AG09309 (cell line): ENCODE measurements at places on chromosomes 12 and 14.

GRCh38 chr14:51082349-51082748, 12.6 kb downstream of the TRIM9 start:
- DNase-seq: peak; percentile 66

DNA sequence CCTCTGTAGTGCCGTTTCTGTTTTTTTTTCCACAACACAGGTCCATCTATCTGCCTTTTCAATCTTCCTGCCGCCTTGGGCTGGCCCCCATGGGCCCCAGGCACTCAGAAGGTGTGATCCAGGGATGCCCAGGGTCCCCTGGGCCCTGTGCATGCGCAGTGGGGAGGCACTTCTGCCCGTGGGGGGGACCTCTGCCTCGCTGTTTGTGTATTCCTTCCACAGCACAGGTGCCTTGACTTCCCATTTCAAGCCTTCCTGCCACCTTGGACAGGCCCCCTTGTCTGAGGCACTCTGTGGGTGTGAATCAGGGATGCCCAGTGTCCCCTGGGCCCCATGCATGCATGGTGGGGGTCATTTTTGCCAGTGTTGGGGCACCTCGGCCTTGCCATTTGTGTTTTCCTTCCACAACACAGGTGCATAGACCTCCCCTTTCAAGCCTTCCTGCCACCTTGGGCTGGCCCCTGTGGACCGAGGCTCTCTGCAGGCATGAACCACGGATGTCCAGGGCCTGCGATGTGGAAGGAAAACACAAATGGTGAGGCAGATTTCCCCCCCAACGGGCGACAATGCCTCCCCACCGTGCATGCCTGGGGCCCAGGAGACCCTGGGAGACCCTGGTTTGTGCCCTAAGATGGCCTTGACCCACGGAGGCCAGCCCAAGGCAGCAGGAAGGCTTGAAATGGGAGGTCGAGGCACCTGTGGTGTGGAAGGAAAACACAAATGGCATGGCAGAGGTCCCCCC, 366.5 kb downstream of the ALG10 start:
- no peak for DNase-seq

- DNase-seq: no peak
Observed at GRCh38 chr12:96829354-96829753, 77.7 kb upstream of the NEDD1 start.

DNA sequence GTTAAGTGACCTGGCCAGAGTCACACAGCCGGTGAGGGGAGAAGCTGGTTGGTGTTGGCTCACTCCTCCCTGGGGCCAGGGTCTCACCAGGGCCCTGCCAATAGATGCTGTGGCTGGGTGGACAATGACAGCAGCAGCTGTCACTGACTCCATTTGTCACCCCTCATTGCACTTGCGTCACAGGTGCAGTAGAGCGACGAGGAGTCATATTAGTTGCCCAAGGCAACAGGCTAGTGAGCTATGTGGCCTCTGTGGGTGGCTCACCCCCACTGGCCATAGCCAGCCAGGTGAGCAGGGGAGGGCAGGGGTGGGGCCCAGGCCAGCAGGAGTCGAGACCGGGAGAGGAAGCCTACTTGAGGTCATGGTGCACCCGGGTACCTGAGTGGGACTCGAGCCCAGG, 9.7 kb downstream of the SLC25A47 start:
- no peak for DNase-seq

DNA sequence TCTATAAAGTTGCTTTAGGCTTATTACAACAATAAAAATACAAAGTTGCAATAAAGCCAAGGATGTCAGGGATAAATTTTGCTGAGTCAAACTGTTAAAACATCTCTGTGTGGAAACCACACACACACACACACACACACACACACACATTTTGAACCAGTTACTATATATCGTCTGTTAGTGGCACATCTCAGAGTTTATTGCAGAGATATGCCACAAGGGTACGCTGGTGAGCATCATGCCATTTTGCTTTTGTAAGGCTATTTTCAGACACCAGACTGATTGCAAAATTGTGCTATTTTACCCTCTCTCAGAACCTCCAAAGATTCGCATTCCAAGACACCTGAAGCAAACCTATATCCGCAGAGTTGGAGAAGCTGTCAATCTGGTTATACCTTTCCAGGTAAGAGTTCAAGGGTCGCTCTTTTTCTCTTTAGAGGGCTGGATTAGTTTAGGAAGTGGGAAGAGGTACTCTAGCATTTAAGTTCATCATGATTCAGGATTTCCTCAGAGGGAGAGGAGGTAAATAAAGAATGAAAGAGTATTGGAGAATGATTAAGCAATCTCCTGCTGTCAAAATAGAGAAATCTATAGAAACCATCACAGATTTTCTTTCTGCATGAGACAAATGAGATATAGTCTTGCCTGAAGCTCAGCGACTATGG, 27.3 kb upstream of the CHPT1 start:
- DNase-seq: peak; percentile 29

- no peak for DNase-seq
Observed at GRCh38 chr14:102092806-102093205, 6.0 kb upstream of the HSP90AA1 start.

GRCh38 chr12:68180792-68181744, 21.5 kb upstream of the IFNG start:
- no peak for DNase-seq

DNA sequence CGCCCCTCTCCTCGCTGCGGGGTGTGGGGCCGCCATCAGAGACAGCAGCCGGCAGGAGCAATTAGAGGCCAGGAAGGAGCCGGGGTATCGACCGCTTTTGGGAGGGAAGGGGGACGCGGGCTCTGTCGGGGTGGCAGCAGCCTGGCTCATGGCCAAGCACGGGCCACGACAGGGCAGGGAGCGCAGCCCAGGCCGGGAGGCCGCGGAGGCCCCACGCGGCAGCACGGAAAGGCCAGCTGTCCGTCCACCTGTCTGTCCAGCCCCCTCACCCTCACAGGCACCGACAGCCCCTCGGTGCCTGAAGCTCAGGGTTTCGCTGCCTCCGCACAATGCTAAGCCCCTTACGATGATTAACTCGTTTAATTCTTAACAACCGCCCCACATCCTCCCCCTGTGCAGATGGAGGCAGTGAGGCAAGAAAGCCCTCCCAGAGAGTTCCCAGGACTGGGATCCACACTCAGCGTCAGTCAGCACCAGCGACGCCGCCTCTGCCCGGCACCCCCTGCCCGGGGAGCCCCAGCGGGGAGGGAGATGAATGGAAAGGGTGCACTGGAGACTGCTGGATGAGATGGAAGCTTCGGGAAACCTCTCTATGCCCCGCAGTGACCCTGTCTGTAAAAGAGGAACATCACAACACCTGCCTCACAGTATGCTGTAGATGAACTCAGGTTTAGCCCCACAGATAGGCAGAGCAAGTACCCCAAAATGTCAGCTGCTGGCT, 23.7 kb downstream of the NCOR2 start:
- DNase-seq: no peak

- no peak for DNase-seq
Observed at GRCh38 chr12:54127538-54128259, 61.1 kb downstream of the SMUG1 start.

DNA sequence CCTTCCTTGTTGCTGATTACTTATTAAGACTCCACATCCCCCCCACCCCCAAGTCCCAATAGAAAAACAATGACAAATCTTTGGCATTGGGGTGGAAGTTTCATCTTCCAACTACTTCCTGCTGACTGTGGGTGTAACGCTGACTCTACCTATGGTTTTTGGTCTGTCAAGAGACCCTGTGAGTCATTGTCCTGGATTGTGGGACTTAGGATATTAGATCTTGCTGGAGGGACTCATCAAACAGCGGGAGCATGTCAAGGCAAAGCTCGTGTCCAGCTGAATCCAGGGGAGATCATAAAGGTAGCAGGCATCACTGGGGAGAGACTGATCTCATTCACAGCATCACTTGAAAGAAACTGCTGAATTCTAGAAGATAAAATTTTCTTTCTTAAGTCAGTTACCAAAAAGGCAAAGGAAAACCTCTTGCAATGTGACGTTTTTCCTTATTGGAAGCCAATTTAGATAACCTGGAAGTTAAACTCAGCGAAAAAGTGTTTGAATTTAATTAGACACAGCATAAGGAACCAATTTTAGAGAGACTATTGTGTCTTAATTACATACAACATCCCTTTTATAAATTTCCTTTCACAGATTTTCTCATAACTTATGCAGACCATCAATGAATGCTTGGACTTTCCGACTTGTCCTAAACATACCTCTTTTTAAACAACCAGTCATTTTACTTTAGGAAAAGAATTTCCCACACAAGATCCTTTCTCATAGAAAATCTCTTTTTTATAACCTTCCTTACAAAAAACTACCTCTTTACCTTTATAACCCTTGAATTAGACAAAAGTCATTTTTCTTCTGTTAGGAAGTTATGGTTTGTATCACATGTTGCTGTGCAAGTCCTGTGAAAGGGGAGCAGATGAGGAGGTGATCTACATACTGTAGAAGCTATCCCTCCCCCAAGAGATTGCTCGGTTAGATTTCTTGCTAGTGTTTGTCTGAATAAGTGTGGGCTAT, 94.6 kb upstream of the SCAF11 start:
- no peak for DNase-seq

- peak; percentile 57 for DNase-seq
Observed at GRCh38 chr14:70887207-70887681, 20.0 kb upstream of the PCNX1 start.

DNA sequence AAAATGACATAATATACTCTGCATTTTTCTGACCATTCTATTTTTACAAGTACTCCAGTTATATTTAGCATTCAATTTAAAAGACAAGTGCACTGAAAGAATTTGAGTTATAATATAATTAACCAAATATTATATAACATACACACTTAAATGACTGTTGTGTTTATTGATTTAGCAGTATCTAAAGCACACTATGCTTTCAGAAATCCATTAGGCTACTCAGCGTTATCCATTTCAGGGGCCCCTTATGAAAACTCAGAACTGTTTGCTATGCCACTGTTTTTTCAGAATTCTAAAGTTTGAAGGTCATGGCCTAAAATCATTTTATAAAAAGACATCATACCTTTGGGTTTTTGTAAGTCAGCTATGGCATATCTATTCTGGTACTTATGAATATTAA, 57.1 kb downstream of the HECTD4 start:
- no peak for DNase-seq

- no peak for DNase-seq
Observed at GRCh38 chr12:114165921-114166320, 199.8 kb upstream of the RBM19 start.

GRCh38 chr14:40576880-40577478, 1029.7 kb upstream of the LRFN5 start:
- DNase-seq: no peak

DNA sequence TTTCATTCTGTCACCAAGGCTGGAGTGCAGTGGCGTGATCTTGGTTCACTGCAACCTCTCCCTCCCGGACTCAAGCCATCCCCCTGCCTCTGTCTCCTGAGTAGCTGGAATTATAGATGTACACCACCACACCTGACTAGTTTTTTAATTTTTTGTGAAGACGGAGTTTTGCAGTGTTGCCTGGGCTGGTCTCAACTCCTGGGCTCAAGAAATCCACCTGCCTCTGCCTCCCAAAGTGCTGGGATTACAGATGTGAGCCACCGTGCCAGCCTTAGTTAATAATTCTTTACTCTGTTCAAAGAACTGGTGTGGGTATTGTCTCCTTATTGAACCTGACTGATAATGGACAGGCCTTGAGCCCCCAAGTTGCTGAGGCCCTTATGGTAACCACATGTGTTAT, 10.4 kb upstream of the KRT7 start:
- no peak for DNase-seq

DNA sequence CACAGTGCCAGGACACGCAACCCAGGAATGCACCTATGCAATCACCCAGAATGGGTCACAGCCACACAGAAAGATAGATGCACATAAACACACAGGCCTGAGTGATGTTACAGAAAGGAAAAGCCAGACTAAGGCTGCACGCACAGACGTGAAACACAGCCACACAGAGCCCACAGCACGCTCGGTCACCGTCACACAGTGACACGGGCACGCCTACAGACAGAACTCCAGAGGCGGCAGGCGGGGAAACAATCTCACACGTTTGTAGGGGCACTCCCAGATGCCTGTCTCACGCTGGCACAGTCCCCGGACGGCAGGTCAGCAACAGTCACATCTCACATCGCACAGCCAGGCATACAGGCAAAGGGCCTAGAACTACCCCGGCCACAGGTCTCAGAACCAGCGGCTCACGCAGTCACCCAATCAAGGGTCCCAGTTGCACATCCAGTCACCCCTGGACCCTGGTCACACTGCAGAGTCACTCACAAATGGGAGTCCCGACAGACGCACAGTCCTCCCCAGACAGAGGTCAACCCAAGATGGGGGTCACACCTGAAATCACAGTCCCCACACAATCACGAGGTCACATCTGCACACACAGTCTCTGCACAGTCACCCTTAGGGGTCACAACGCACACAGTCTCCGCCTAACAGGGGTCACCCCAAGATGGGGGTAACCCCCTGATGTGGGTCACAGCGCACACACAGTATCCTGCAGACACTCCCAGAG, 790 bp downstream of the SSH1 start:
- DNase-seq: peak; percentile 79

DNA sequence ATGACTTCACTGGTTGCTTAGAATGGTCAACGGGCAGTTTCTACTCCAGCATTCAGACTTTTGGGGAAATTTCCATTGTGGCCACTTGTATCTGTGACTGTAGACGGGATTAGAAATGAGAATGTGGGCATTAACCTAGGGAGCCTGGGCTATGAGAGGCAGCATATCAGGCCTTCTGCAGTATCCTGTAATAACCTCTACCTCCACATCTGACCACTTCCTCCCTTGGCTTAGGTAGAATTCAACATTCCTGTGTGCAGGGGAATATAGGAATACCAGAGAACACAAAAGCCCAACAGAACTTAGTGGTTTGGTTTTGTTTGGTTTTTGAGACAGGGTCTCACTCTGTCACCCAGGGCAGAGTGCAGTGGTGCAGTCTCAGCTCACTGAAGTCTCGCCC, 76.4 kb upstream of the HOXC13 start:
- no peak for DNase-seq

DNA sequence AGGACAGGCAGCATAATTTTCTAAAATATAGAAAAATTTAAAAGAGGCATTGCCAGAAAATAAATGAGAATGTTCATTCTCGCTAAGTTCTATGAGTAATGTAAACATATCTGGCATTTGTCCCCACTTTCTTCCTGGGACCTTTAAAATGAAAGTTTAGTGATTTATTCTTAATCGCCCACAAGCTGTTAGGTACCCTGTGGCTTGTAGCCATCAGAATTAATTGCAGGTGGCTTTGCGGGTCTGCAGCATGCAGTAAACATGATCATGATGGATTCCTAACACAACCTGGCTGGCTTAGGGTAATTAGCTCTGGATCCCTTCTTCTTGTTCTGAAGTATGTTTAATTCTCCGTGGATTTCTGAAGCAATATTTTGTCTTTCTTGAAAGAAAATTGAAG, 103.5 kb upstream of the FRMD6 start:
- no peak for DNase-seq
